Hematopoietic multipotent progenitor cell treated with erythropoietin and hydrocortisone succinate and interleukin-3 and kit ligand, for 4 days (in vitro differentiated cells): ENCODE measurements at places on chromosomes 13 and 19.

DNA sequence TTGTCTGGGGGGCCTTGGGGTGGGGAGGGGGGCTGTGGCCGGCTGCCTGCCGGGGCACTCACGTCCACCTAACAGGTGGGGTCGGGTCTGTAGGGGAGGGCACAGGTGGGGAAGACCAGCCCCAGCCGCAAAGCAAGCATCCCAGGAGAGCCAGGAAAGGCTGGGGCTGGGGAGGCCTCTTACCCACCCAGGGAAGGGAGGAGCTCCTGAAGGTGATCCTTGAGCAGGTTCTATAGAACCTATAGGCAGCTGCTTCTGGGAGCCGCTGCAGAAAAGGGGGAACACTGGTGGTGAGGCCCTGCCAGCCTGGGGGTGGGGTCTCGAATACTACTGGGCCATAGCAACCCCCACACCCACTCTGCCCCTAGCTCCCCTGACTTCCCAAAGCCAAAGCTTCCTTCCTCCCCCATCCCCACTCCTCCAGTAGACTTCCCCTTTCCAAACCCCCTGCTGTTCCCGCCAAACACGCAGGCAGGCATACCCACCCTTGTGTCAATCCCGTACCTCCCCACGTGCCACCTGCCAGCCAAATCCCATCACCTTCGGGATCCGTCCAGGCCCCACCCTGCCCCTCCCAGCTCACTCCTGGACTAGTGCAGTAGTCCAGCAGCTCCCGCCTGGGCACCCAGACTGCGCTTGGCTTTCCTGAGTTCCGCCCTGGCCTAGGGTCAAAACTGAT, 5.6 kb downstream of the KLF16 start:
- DNase-seq: peak; percentile 54

- no peak for DNase-seq
These were observed 304 bp downstream of the EVI5L start for GRCh38 chr19:7830272-7830771.

DNA sequence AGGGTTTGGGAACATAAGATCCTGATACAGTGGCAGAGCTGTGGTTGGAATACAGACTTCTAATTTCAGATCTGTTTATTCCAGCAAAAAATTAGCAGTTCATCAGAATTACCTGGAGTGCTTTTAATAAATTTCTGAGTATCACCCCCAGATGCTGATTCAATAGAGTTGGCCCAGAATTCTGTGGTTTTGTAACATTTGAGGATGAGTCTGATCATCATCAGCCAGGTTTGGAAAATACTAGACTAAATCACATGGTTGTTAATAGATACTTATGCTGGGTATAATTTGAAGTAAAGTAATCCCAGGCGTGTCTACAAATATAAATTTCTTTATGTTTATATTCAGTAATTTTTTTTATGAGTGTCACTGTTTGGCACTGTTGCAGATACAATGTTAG, 4.8 kb downstream of the USPL1 start:
- no peak for DNase-seq

GRCh38 chr13:48167866-48168265, 65.1 kb upstream of the ITM2B start:
- no peak for DNase-seq

- DNase-seq: peak; percentile 53
These were observed 15.2 kb downstream of the TNNT1 start for GRCh38 chr19:55133639-55134444.

DNA sequence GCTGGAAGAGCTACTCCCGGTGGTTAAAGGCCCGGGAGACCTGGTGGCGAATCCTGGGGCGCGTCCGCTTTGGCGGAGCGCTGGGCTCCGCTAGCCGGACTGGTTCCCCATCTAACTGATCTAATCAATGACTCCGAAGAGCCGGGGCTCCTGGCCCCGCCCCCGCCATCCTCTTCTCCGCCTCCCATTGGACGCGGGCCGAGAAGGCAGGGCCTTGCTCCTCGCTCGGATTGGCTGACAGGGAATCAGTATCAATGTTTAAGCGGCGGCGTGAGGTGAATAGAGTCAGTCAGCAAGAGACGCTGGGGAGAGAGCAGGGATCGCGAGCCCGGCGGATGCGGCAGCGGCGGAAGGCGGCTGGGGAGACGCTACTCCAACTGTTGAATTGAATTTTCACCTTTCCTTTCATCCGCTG, 1.7 kb upstream of the PCDH17 start:
- DNase-seq: peak; percentile 62

DNA sequence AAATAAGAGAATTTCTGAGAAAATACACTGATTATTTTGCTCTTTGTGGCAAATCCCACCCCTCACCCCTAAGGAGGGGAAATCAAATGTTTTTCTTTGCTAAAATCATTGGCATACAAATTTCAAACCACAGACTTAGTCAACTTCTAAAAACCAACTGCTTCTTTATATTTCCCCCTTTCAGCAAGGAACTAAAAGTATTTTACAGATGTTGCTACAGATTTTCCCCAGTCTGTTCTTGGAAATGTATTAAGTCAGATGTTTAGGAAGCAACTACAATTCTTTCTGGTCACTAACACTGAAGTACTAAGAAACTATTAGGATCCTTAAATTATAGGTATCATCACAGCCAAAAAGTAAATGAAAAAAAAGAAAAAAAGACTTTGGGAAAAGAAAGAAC, 6.9 kb downstream of the MTMR6 start:
- no peak for DNase-seq

DNA sequence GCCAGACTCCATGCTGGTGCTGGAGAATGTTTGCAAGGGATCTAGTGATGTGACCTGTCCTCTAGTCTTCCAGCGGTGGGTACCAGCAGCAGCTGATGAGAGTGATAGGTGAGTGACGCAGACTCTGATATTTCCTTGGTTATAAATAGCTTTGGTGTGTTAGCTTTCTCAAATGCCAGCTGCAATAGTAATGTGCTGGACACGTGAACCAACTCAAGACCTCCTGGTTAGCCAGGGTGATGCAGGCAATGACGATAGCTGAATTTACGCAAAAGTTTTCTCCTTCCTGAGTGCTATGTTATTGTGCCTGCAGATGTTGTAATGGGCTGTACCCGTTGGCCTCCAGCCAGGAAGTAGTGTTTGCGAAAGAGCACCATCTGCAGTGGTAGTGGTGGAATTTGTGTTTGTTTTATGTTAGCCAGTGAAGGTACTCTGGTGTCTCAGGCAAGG, 129.5 kb downstream of the CYSLTR2 start:
- DNase-seq: peak; percentile 84

DNA sequence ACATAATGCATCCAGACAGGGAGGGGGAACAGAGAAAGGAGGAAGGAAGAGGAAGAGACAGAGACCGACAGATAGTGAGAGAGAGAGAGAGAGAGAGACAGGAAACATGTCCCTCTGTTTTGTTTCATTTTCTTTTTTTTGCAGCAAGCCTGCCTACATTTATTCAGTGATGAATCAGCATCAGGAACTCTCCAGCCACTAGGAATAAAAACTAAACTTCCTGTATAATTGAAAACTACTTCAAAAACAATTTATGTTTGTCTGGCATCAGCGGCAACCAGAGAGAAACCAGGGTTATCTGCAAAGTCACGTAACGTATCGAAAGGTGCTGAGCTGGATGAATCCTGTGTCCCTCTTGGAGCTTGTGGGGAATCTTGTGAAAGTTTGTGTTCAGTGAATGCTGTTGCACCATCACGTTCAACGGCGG, 148.6 kb upstream of the SOX21 start:
- DNase-seq: peak; percentile 60

DNA sequence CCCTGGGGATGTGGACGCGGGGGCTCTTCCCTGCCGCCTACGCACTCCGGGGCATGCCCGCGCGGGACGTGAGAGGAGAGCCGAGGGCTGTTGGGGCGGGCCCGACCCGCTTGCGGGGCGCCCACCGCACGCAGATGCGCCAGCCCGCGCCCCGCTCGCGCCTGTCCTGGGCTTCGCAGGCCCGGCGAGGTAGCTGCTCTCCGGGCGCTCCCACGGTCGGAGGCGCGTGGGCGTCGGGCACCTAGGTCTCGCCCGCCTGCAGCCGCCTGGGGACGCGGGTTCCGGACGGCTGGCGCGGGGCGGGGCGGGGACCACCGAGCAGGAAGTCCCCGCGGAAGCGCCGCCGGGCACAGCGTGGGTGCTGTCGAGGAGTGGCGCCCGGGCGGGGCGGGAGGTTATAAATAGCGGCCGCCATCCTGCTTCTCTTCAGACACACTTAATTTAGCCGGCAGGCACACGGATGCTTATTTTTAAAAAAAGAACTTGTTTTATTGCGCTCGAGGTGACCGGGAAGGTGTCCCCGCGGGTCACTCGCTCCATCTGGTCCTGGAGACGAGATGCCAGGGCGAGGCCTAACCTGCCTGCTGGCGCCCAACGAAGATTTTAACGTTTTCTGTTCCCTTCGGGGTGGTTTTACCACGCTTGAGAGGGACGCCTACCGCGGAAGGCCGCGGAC, 561 bp upstream of the GJA3 start:
- DNase-seq: peak; percentile 53

GRCh38 chr19:17654993-17655392, 33.2 kb downstream of the UNC13A start:
- DNase-seq: peak; percentile 42

DNA sequence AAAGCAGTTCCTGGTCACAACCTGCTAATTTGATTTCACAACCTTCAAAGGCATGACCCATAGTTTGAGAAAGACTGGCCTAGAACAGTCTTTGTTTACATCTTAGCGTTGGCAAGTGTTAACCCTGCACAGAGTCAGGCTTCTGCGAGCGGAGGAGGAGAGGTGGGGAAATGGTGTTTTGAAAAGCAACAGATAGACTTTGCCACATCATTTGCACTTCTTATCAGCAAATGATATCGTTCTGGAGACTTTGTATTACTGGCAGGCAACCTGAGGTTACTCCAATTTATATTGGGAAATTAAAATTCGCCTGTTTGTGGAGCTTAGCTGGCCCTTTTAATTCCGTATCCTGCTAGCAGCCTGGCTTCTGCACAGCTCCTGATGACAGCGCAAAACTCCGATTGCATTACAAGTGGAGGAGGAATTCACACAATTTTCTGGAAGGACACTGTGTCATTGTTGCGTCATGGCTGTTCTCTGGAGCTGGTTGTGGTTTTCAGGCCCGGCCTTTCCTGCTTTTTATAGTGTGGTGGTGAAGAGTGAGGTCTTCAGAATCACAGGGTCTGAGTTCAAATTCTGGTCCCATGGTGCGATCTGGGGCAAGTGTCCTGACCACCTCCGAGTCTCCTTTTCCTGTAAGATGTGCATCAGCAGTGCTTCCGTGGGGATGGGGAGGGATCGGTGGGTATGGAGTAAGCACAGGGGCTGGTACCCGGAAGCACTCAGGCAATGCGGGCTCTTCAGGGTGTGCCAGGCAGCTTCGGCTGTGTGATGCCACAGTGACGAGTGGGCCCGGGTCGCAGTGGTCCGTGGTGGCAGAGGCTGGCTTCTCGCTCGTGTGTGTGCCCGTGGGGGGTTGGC, 49.1 kb upstream of the EHD2 start:
- DNase-seq: peak; percentile 48

DNA sequence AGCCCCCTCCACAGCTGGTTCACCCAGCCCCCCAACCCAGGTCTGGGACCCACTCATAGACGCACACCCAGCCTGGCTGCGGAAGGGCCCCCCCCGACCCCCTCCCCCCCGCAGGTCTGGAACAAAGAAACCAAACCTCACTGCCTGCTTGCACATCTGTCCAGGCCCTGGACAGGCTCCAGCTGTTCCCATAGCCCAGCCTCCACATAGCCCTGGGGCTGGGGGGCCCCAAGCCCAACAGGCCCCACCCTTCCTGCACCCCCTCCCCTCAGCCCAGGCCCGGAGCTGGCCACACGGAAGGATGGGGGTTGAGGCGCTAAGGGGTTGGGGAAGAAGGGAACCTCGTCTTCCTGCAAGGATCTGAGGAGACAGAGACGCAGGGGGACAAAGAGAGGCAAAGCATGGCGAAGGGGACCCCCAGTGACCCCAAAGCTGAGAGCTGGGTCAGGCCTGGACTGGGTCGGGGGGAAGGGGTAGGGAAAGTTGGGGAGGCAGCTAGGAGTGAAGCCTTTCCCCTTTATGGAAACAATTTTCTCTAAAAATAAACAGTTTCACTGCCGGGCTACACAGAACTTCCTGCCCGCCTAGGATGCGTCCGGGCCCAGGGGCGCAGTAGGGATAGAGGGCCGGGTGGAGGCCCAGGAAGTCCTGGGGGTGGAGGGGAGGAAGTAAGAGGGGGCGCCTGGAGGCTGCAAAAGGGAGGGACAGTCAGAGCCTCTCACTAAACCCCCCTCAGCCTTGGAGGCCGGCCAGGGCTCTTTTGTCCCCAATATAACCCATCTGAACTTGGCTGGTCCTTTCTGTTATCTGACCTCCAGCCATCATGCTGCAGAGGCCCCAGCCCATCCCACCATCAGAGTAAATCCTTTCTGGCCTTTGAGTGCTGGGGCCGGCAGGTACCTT, 2.4 kb downstream of the KANK2 start:
- DNase-seq: peak; percentile 65

- DNase-seq: no peak
These were observed 39.7 kb downstream of the MLLT1 start for GRCh38 chr19:6239871-6240676.

- DNase-seq: peak; percentile 60
These were observed 11.1 kb upstream of the NANOS3 start for GRCh38 chr19:13865571-13866462.

DNA sequence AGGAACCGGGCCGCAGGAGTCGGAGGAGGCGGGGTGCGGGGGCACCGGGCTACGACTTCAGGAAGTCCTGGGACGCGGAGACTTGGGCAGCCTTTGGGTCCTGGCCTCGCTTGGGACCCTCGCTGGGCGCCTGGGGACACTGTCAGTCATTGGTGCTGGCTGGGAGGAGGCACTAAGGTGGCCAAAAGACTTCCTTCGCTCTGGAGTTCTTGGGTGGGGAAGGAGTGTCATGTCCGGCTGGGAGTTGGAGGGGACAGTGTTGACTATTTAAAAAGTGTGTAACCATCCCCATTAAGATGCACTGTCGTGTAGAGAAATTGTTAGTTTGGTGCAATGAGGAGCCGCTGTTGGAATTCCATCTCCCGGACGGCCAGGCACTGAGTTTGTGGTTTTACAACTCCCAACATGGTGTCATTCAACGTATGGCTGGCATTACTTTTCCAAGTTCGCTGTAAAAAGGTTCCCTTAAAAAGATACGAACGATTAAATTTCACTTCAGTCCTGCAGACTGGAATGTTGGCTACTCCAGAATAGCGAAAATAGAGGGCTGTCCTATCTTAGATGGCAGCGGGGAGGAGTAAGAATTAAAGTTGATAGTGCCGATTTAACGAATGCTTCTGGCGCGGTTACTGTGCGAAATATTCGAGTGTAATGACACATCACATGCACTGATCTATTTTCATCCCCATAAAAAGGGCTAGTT, 776 bp downstream of the DNAJC3 start:
- peak; percentile 60 for DNase-seq

GRCh38 chr13:90750021-90750420, 597.5 kb upstream of the MIR17HG start:
- no peak for DNase-seq

GRCh38 chr13:113226873-113227450, 17.5 kb downstream of the CUL4A start:
- no peak for DNase-seq

DNA sequence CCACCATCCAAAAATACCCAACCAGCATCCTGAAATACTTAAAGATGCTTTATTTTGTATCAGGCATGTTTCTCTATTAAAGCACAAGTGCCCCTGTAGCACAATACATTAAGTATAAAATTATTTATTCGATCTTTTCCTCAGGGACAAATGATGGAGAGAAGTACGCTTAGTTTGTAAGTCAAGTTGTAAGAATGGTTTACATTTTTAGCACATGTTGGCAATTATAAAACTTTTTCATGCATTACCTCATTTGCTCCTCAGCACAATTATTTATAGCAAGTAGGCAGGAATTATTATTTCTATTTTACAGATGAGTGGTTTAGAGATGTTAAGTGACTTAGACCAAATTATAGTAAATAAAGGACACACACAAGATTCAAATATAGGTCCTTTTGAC, 232.6 kb upstream of the HTR2A start:
- DNase-seq: no peak

GRCh38 chr19:54561840-54562239, 11.8 kb upstream of the LILRA2 start:
- DNase-seq: no peak
